ENCODE measurements at places on chromosomes 12 and 14.

- DNase-seq: peak; percentile 15
These were observed 885.8 kb upstream of the TMEM132C start for GRCh38 chr12:127381043-127381668.

DNA sequence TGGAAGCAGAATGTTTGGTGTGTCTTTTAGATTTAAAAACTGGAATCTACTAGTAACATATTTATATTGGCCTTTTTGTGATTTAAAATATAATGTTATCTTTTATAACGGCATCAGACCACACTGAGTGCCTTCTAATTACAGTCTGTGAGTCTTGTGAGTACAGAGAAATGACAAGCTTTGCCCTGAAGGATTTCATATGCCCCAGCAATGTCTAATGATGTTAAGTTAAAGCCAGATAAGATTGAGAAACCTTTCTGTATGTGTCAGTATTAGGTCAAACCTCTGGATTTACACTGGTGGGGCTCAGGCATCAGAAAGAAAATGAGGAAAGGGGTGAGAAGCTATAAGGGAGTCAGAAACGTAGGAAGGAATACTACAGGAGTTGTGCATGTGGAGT lies 25.2 kb downstream of the PLEKHA5 start:
- DNase-seq: no peak

DNA sequence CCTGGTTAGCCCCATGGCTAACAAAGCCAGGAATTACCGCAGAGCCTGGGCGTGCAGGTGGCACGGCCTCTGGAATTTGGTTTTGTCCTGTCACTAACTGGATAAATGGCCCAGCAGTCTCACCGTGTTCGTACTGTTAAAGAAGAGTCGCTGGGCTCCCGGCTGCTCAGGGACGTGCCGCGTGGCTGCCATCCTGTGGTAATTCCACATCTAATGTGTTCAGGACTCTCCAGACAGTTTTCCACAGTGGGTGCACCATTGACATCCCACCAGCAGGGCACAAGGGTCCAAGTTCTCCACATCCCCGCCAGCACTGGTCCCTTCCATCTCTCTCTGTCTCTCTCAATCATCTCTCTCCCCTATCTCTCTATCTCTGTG lies 19.6 kb downstream of the NOC4L start:
- DNase-seq: no peak

DNA sequence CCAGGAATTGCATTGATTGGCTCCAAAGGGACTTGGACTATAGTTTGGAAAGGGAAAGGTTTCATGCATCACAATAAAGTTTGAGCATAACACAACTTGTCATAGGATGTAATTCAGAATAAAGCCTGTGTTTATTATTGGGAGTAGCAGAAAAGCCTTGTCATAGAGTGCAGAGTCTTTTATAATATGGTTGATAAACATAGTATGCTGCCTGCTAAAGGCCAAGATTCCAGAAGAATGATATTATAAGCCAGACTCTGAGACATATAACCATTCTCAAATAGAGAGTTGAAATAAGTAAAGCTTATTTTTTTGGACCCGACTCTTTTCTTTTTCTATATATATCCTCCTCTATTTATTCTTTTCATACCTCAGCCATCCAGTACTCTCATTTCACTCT lies 207.3 kb downstream of the LRIG3 start:
- DNase-seq: no peak

GRCh38 chr14:65339866-65340265 lies 72.7 kb upstream of the FUT8 start:
- DNase-seq: no peak

- no peak for DNase-seq
These were observed 14.4 kb upstream of the TUNAR start for GRCh38 chr14:95862243-95862642.

GRCh38 chr12:64810831-64811230 lies 13.6 kb upstream of the TBC1D30 start:
- DNase-seq: no peak

DNA sequence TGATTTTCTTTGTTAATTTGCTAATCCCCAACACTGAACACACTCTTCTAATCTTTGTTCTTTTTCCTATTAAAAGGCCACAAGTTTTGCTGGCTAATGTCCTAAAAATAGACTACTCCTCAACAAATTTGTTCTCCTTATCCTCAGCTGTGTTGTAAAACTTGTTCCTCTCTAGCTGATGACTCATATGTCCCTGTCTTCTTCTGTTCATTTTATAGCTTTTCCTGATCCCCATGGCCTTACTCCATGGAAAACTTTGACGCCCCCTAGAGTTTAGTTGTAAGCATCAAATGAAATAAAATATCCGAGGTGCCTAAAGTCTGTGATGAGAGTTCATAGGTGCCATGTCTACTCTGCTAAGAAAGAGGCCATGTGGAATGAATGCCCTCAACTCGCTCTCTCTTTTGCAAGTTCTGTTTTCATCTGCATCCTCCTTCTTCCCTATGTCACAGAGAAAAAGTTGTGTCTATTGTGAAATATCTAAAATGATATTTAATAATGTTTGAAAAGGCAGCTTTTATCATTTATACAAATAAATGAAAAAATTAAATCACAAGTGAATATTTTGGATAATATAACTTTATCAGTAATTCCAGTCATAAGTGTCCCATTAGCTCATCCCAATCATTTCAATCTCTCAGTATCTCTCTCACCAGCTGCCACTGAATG lies 237.9 kb downstream of the IPO8 start:
- no peak for DNase-seq

- no peak for DNase-seq
These were observed at the start of gene ADAMTS20 for GRCh38 chr12:43551971-43552559. Gene ADAMTS20 (minus strand): TSS chr12:43552203. CDS start chr12:43551921, 282 bp downstream.

DNA sequence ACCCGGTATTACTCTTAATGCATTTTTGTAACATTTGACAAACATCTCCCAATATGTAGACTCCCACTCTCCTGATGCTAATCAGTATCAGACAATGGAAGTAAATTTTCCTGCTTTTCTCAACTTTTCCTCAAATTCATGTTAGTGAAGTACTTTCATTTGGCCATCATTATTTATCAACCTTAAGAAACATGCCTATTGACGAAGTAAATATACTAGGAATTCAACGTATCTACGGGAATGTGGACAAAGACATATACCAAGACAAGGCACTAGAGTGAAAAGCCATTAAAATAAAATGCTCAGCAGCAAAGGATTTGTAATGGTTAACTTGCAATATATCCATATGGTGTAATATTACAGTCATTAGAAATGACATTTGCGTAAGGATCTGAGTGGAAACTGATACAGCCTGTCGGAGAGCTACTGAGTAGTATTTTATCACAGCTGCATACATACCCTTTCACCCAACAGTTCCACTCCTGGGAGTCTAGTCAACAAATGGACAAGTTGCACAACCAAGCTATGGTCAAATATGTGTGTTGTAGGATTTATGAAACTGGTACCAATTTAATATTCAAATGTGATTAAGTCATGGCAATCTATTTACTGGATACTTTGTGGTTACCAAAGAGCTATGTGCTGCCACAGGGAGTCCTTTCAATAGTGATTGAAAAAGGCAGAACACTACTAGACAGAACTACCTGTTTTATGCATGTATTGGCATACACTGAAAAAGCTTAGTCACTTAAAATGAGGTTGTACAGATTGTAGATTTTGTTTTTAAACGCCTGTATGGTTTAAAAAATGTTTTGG lies 26.5 kb downstream of the NUDT4 start:
- DNase-seq: no peak

GRCh38 chr14:104302794-104303405 lies 164.5 kb downstream of the KIF26A start:
- DNase-seq: no peak

GRCh38 chr14:96275177-96276112 lies 19.4 kb downstream of the BDKRB1 start:
- peak; percentile 74 for DNase-seq

DNA sequence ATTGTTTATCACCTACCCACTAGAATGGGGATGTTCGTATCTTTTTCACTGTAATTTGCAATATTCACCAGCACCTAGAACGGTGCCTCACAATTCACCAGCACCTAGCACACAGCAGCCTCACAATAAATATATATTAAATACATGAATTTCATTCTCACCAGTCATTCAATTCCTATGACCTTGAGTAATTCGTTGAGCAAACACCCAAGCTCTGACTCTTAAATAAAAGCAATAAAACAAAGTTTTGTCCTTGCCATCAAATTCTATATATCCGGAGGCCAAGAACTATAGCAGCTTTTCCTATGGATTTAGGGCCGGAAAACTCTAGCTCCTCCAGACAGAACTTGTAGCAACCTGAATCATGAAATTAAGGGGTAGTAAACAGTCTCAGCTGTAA lies 981 bp downstream of the VTI1B start:
- no peak for DNase-seq

GRCh38 chr12:22340143-22340542 lies 5.6 kb upstream of the ST8SIA1 start:
- no peak for DNase-seq

DNA sequence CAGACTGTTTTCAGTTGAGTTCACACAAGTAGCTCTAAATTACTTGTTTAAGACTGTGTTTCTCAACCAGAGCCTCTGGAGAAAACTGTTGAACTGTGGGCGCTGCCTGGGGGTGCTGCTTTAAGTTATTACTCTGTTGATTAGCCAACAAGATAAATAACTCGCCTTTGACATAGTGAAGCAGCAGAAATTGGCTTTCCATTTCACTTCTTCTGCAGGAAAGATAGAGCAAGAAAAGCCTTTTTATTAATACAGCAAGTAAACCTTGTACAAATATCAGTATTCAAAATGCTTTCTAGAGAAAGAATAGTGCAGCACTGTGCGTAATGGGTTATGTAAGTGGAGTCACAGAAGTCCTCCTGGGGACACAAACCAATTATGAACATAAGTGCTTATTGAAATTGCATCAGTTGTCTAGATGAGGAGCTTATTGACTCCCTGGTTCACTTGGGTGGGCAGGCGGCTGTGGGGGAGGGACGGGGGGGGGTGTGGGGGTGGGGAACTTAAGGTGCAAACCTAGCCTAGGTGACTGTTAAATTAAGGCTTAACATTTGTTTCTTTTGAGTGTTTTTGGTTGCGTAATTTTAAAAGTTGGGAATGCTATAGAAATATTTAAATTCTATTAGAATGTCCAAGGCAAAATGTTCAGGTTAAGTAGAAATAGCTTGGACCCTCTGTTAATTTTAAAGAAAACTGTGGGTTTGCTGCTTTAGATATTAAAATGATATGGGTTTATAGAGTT lies 6.3 kb downstream of the FRS2 start:
- no peak for DNase-seq

DNA sequence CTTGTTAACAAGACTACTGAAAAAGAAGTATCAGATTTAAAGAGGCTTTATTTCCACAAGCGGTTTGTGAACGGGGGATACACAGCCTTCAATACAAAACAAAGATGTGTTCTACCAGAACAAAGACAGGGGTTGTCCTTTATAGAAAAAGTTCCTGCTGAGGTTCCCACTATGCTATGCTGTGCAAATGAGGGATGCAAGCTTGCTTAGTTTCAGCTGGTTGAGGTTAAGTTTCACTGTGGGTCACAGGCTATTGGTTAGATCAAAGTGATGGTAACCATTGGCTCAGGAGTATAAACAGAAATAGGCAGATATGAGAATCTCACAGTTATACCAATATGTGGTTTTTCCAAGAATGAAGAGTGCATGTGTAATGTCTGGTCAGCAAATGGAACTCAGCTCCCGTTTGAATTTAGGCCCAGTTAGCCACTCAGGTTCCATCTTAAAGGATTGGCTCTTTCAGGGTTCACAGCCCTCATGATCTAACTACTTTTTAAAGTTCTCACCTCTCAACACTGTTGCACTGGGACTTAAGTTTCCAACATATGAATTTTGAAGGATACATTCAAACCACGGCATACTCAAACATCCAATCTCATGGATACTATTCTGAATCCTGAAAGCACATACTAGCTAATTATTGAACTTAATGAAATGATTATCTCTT lies 215.4 kb upstream of the DCN start:
- no peak for DNase-seq

DNA sequence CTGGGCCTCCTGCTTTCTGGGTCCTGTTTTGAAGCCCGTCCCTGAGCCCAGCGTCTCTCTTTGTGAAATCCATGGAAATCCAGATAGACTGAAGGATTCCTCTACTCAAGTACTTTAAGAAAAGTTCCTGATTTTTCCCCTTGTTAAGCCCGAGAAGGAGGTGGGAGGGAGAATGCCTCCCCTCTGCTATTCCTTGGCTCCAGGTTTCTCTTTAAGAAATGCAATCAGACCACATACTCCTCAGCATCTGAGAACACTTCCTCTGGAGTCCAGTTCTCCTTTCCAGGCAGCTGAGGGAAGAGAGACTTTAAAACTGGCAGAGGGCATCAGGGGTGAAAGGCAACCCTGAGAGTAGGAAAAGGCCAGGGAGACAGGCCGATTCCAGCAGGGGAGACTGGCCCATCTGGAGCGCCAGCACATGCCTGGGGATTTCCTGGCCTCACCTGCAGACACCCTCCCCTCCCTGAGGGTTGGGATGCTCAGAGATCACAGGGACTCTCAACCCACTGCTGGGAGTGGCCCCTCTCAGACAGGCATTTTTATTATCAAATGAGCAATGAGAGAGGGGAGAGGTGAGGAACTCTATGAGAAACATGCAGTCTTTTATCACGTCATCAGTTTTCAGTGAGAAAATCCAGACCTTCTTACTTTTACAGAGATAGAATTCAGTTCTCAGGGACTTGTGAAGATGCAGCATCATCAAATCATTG lies 2.0 kb upstream of the EMP1 start:
- no peak for DNase-seq

GRCh38 chr12:51591016-51591901 lies at the start of gene SCN8A:
Gene SCN8A (plus strand): TSS chr12:51591233. CDS start chr12:51662818, 71,585 bp downstream.
- peak; percentile 30 for DNase-seq

GRCh38 chr12:66003951-66004350 lies 126.6 kb downstream of the LLPH start:
- no peak for DNase-seq

- DNase-seq: no peak
These were observed 36.0 kb downstream of the MUCL1 start for GRCh38 chr12:54890339-54890738.

DNA sequence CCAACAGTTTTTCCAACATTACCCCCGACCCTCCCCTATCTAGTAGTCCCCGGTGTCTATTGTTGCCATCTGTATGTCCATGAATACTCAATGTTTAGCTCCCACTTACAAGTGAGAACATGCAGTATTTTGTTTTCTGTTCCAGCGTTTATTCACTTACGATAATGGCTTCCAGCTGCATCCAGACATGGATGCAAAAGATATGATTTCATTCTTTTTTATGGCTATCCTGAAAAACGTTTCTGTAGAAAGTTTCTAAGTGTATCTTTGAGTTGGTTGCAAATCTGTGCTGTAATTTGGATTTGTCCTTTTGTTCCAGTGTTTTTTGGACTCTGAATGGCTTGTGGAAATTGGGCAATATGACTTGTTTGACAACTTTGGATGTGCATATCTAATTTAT lies 11.7 kb downstream of the SP1 start:
- no peak for DNase-seq

All from CD8-positive, alpha-beta T cell (primary cell).